ENCODE measurements at places on chromosomes 16 and 17.

DNA sequence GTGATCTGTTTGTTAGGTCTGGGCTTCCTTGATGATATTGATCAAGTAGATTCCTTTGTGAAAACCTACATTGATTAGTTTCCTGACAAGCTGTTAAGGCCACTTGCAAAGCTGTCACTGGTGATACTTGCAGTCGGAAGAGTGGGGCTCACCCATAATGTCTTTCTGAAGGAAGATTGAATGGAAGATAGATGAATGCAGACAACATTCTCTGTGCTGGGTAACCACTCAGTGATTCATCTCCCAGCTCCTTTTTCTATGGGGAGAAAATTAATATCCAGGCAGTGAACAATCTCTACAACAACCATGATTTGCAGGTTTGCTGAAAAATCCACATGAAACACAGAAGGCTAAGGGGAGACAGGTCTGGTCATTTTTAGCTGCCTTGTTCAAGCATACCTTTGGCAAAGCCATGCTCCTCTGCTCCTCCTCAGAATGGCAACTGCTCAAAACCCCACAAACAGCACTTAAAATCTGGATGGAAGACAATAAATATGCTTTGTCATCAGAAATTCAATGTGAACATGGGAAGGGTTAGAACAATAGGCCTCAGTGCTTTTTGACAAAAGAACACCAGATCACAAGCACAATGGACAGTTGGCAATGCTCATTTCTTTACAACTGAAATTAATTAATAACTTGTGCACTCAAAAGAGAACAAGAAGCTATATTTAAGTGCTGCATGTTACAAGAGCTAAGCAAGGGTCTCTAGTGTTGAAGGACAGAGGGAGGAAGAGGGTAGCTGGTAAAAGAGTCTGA, 495.4 kb downstream of the TOX3 start:
- no peak for DNase-seq

DNA sequence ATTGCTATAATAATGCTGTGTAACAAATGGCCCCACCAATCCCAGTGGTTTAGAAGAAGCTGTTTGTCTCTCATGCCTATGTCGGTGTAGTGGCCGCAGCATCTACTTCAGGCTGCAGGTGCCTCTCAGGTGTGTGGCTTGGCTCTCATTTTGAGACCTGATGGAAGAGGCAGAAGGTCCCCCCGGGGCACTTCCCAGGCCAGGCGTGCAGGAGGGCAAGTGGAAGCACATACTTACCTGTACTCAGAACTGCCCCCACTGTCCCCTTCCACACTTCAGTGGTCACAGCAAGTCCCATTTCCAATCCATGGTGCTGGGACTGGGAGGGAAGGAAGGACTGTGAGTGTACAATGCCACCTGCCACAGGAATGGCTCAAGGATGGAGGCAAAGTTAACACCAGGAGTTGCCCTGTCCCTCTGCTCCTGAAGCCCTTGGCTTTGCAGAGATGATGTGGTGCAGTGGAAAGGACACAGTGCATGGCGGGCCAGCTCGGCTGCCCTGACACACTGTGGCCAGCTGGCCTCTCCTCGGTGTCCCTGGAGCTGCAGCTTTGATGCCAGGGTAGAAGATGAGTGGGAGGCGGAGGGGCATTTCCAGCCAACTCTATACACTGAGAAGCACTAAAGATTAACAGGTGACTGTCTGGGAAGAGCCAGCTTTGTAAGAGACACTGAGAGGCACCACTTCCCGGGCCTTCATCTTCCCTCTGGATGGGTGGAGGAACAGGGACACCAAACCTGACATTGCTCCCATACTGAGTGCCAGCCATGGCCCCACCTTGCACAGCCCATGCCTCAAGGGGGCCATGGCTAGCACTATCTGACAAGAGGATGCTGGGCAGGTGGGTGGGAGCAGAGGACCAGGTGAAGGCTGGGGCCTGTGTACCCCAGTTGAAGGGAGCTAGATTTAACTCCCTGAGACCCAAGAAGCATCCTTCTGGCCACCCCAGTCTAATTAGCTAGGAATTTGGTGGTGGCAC, 105.9 kb downstream of the METRNL start:
- DNase-seq = no peak

GRCh38 chr17:68060336-68060735, 24.8 kb downstream of the KPNA2 start:
- DNase-seq = no peak

DNA sequence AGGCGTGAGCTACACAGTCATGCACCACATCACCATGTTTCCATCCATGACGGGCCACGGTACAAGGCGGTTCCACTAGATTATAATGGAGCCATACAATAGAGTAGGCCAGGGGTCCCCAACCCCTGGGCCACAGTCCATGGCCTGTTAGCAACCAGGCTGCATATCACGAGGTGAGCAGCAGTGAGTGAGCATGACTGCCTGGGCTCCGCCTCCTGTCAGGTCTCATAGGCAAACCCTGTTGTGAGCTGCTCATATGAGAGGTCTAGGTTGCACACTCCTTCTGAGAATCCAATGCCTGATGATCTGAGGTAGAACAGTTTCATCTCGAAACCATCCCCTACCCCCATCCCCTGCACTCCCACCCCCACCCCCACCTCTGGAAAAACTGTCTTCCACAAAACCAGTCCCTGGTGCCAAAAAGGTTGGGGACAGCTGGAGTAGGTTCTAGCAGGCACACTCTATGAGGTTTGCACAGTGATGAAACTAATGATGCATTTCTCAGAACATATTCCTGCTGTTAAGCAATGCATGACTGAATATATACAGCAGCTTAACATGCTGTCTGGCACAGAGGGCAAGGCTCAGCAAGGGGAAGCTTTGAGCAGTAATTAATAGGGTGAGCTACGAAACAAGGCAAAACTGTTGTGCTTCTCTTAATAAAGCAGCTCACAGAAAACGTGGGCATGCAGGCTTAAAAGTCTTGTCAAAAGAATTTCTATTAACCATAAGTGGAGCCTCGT, 108.0 kb downstream of the VPS53 start:
- no peak for DNase-seq

- DNase-seq = no peak
Measured at GRCh38 chr17:19897090-19897837, 29.5 kb upstream of the ULK2 start.

GRCh38 chr17:81412490-81413093, 17.3 kb downstream of the BAHCC1 start:
- DNase-seq = no peak

- DNase-seq = no peak
Measured at GRCh38 chr16:25012525-25012991, 2.6 kb downstream of the ARHGAP17 start.

DNA sequence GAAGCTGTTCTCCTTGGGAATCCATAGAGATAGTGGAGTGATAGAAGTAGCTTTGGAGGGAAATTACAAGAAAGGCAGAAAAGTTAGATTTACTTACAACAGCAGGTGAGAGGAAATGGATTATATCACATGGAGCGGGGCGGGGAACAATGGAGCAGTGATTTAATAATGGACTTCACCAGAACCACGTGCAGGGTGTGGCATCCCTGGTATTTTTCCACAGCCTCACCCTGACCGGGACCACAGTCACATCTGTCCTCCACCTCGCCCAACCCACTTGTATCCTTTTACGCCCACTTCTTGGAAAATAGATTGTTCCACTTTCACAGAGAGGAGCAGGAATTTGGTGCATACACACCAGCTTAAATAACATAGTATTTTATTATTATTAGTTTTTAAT, 15.9 kb upstream of the CYB5B start:
- no peak for DNase-seq

DNA sequence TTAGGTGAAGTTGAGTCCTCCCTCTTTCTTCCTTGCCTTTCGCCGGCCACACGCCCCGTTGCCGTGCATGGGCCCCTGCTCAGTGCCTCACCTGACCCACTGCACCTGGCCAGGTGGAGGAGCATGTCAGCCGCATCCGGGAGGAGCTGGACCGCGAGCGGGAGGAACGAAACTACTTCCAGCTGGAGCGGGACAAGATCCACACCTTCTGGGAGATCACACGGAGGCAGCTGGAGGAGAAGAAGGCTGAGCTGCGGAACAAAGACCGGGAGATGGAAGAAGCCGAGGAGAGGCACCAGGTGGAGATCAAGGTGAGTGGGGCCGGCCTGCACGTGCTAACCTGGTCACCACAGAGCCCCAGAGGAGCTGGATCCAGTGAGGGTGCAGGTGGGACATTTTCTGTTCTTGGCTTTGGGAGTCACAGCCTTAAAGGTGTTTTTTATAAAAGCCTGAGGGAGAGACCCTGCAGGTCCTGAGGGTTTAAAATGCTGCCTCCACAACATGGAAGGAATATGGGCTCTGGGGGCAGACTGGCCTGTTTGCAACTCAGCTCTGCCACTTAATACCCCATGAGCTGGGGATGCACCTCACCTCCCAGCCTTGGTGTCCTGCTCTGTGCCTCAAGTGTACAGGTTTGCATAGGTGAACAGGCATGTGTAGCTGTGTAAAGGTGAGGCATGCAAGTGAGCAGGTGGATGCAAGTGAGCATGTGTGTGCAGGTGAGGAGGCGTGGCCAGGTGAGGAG, 12.1 kb upstream of the DBNDD1 start:
- no peak for DNase-seq

GRCh38 chr17:1743088-1743439, 393 bp downstream of the SERPINF2 start:
- DNase-seq = no peak

- DNase-seq = no peak
Measured at GRCh38 chr16:81920498-81920897, 90.8 kb downstream of the SDR42E1 start.

GRCh38 chr16:67933805-67934204, 2.1 kb upstream of the CTRL start:
- no peak for DNase-seq

GRCh38 chr16:67454852-67455251, 23.9 kb downstream of the HSD11B2 start:
- DNase-seq = no peak

DNA sequence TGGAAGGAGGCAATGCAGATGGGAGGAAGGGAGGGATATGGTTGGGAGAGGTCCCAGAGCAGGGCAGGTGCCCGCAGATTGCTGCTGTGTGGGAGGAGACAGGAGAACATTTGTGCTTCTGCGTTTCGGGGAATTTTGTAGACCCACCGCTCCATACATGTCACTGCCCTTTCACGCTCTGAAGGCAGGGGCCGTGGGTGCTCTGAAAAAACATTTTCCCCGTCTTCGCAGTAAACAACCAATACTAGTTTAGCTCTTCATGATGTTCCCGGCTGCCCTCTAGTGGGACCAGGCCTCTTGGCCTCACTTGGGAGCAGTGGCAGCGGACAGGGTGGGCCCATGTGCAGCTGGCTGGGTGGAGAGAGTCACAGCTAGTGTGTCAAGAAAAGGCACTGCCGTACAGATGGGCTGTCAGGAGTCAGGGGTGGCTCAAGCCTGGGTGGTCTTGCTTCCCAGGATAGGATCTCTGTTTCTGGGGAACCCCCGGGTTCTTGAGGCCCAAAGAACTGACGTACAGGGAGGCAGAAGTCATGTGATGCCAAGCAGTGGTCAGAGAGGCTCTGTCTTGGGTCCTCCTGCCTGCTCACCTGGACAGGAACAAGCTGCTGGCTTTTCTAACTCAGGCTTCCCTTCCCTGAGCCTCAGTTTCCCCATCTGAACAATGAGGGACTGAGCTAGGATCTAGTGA, 46.5 kb upstream of the CPNE2 start:
- DNase-seq = no peak

DNA sequence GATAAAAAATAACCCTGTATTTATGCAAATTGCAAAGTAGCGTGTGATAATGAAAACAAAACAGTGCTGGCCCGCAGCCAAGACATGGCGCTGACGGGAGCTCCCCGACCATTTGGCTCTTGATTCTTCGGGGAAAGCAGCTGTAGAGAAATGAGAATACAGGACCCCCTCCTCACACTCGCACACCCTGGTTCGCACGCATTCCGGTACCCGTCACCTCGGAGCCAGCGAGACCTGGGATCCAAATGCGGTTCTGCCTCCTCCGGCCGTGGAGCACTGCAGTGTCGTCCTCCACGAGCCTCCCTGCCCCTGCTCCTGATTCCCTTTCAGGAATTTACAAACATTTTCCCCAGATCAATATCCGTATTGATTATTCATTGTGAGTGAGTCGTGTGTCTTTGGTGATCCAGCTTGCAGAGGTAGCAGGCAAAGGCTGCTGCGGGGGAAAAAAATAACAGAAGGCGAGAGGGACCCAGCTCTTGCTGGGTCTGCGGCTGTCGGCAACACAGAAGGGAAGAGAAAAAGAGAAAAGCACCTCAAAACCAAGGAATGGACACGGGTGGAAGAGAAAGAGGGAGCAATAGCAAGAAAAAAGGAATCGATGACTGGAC, 184.1 kb upstream of the ZFHX3 start:
- DNase-seq = no peak

DNA sequence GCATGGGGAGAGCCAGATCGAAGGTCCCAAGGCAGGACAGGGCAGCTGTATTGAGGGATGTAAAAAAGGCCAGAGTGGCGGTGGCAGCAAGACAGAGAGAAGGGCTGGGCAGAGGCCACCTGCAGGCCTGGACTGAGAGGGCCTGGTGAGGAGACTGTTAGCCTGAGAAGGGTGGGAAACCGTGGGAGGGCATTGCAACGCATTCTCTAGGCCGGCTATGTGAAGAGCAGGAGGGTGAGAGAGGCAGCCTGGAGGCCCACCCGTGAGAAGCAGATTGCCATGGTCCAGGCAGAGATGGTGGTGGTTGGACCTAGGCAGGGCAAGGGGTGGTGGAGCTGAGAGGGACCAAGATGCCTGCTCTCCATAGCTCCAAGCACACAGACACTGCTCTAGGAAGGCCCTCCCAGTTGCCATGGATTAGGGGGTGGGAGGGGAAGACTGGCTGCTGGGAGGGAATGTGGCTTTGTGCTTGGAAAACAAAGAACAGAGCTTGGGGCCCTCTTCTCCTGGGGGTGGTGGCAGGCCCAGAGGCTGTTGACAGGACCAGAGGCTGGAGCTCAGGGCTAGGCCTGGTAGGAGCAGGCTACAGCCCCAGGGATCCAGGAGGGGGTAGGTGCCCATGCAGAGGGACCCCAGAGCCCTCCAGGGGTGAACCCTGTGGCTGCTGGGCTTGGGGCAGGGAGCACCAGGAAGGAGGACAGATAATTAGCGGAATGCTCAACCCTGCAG, 12.4 kb upstream of the TCAP start:
- DNase-seq = no peak

DNA sequence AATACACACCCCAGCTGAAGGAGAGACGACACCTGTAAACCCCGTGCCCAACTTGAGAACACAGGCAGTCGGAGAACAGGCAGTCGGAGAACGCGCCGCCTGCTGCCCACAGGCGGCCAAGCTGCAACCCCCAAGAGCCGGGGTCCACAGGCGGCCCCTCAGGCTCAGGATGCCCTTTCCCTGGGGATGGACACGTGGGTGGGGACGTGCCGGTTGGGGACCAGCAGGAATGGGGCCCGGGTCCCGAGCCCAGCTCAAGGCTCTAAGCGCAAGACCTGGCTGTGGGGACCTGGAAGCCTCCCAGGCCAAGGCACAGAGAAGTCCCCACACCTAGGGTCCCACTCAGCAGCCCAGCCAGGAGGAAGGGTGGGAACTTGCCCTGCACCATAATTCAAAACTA, 79.5 kb upstream of the GNG13 start:
- no peak for DNase-seq

- no peak for DNase-seq
Measured at GRCh38 chr16:88290850-88291830, 91.6 kb upstream of the ZNF469 start.

DNA sequence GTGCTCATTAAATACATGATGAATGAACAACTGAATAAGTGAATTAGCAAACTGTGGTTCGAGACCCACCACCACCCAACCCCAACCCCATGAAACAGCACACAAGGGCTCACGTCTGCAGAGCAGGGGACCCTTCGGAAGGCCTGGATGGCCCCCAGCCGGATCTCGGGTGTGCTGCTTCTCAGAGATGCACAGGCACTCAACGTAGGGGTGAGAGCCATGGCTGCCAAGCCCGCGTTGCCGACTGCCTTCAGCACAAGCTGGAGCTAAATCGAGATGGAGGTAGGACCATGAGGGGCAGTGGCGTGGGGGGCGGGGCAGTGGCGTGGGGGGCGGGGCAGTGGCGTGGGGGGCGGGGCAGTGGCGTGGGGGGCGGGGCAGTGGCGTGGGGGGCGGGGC, 93.2 kb downstream of the LITAF start:
- no peak for DNase-seq
